D341Med (cell line): ENCODE measurements at places on chromosomes 12 and 14.

DNA sequence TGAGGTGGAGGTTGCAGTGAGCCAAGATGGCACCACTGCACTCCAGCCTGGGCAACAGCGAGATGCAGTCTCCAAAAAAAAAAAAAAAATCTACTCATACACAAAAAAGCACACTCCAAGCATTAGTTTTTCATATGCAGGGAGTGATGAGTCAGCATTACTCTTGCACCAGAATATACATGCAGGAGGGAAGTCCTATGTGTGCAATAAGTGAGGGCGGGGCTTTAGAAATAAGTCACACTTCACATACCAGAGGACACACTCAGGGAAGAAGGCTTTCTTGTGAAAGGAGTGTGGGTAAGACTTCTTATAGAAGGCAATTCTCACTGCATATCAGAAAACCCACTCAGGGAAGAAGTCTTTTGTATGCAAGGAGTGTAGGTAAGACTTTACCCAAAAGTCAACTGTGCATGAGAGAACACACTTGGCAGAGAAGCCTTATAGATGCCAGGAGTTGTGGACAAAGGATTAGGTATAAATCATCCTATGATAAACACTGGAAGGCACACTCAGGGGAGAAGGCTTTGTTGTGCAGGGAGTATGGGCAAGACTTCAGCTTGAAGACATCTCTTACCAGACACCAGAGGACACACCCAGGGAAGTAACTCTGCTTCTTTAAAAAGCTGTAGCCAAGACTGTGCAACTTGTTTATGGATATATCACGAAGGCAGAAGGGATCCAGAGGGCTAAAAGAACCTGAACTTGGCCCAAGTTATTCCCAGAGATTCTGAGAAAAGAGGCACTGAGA lies 50.5 kb downstream of the ATF7 start:
- no peak for DNase-seq

- DNase-seq = peak; percentile 45
Observed at GRCh38 chr12:42326541-42327226, 717 bp downstream of the PPHLN1 start.

DNA sequence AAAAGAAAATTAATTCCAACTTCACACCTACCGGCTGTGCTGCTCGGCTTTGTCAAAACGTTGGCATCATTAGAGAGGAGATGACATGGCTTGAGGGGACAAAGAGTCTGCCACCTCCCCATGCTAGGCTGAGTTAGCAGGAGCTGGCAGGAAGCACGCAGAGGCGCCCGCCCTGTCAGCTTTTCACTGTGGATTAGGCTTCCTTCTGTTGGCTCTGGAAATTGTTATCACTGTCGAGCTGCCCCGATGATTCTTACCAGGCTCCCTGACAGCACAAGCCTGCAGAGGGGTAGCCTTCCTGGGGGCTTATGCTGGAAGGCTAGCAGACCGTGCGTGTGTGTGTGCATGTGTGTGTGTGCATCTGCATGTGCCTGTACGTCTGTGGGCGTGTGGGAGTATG lies 490.9 kb upstream of the TBX3 start:
- DNase-seq = no peak

DNA sequence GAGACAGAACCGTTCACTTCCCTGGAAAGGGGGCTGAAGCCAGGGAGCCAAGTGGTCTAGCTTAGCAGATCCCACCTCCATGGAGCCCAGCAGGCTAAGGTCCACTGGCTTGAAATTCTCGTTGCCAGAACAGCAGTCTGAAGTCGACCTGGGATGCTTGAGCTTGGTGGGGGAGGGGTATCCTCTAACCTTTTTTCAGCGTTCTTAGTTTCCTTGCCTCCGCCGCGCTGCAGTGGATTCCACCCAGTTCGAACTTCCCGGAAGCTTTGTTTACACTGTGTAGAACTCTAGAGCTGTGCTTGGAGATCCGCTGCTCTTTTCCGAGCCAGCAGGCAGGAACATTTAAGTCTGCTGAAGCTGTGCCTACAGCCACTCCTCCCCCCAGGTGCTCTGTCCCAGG lies 45.2 kb upstream of the FKBP4 start:
- DNase-seq = no peak

DNA sequence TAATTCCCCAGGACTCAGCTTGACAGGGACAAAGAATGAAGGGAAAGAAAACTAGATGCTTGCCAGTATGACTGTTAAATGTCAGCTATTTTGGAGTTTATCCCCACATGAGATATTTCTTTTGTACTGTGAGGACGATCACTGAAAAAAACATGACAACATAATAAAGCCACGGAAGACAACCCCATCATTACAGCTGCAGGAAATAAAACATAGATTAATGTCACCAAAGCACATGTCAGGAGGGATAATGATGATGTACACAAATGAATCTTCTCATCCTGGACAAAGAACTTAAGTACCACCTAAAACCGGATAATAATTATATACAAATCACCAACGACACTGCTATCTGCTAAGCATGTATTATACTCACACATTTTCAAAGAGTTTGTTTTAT lies 84.6 kb upstream of the GRIP1 start:
- no peak for DNase-seq

DNA sequence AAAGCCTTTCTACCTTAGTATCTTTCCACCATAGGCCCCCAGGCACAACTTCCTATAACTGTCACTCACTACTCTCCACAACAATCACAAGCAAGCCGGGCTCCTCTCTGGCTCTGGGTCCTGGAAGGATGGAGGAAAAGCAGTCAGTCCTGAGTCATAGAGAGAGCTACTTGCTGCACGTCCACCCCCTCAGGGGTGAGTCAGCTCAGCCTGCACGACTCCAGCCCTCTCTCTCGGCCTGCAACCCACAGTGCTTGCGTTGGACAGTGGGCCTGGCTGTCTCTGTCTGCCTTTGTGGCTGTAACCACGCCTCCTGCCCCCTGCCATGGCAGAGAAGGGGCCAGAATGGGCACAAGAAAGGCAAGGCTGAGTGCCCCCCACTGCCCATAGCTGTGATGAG lies 154.1 kb upstream of the FKBP4 start:
- DNase-seq = no peak

DNA sequence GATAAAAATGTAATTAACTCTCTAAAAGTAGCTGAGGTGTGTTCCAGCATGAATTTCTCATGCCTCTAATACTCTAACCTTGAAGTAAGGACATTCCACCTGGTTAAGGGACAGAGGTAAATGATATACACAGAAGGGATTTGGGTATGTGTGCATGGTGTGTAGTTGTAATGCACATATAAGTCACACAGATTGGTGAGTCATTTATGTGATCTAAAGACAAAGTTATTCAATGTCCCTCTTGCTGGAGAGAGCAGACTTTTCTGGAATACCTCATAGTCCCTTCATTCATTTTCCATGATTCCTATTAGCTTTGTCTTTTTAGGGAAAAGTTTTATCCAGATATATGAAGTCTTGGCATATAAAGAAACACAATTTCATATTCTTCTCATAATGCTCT lies 234.9 kb downstream of the SNAPC1 start:
- DNase-seq = no peak

- no peak for DNase-seq
Observed at GRCh38 chr12:115147916-115148315, 463.9 kb upstream of the TBX3 start.

DNA sequence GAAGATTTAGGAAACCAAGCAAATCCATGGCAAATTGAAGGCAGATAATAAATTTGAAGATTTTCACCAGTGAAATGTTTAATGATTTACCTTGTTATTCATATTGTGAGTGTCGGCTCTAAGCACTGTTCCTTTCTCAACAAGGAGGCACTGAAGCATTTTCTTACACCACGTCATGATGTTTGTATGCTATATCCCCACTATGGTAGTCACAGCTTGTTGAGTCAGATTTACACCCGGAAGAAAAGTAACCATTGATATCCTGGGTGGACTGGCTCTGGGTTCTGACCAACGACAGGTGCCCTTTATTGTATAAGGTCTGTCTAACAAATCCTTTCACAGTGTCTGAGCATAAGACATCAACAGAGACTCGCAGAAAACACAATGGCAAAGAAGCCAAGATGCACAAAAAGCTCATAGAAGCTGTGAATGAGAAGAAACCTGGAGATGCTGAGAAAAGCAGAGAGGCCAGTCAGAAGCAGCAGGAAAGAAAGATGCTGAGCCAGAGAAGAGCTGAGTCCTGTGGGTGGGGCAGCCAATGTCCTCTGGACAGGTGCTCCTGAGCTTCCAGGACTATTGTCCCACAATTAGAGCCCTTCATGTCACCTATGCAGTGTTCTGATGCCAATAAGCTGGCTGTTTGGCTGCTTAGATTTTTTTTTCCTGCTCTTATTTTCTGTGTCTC lies 49.7 kb upstream of the ARHGAP5 start:
- no peak for DNase-seq

DNA sequence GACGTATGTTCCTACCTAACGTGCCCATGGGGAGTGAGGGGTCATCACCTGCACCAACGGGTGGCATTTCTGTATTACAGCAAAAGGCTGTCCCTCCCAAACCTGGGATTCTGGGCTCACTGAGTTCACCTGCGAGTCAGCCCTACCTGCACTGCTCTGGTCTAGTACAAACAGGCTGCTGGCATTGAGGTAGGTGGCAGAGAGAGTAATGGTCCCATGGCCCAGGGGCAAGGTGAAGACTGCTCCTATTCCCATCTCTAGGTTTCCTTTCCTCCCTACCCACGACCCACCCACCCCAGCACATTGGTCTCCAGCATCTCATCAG lies 421 bp downstream of the SUOX start:
- no peak for DNase-seq
